K562 (cell line): ENCODE measurements at places on chromosomes 4 and X. TPM values are rescaled to one million over a fixed set of nuclear protein-coding genes. Genes with fewer than 3 reads are reported as not detected.

CCSER1 gene
- total RNA-seq = not detected in 2 replicates

PORCN gene
- total RNA-seq = 4.4 and 4.7 TPM in 2 replicates

PASD1 gene
- total RNA-seq = 9.6 and 10.5 TPM in 2 replicates

CT47B1 gene
- total RNA-seq = 0.16 TPM in 1 of 2 replicates, not detected in the other

CA5B gene
- 3.1 and 3.5 TPM in 2 replicates for total RNA-seq

UBA1 gene
- 174 TPM in 2 replicates for total RNA-seq

NEIL3 gene
- total RNA-seq = 12.9 and 14.4 TPM in 2 replicates

USP27X gene
- 1.9 and 2.7 TPM in 2 replicates for total RNA-seq

CENPU gene
- total RNA-seq = 61.5 and 65.3 TPM in 2 replicates

DNA sequence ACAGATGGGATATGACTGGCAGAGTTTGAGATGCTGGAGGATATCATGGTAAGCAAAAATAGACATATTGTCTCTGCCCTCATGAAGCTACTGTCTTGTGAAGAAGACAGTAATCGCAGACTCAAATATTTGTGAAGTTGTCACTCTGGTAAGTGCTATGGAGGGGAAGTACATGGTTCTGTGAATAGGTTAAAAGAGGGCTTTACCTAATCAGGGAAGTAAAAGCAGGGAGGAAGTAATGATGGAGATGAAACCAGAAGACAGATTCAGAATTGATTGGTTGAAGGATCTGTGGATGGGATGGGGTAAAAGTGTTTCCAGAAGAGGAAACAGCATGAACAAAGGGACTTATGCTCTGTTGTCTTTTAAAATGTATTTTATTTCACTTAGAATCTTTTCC is 19.3 kb upstream of the MAGED1 start:
- no peak for DNase-seq

DNA sequence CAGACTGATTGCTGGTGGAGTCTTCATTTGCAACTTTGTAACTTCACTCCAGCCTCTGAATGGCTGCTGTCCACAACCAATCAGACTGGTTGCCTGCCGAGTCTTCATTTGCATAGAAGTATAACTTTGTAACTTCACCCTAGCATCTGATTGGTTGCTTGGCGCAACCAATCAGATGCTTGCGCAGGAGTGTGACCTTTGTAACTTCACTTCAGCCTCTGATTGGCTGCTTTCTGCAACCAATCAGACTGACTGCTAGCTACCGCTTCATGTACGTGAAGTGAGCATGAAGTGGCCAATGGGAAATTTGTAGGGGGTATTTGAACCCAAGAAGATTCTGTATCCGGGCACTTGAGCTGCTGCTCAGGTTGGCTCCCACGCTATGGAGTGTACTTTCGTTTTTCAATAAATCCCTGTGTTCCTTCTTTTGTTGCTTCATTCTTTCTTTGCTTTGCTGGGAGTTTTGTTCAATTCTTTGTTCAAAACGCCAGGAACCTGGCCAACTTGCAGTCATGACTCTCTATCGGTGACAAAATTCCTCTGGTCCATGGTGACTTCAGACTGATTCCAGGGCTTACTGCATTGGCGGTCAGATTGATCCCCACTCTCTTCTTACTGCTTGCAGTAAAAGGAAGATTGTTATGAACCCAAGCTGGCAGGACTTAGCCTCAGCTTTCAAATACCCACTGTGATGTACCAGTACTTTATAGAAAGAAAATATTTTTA is 46.4 kb upstream of the FGG start:
- DNase-seq = no peak

- no peak for DNase-seq
These were observed 131.7 kb upstream of the INTU start for GRCh38 chr4:127501103-127501502.

DNA sequence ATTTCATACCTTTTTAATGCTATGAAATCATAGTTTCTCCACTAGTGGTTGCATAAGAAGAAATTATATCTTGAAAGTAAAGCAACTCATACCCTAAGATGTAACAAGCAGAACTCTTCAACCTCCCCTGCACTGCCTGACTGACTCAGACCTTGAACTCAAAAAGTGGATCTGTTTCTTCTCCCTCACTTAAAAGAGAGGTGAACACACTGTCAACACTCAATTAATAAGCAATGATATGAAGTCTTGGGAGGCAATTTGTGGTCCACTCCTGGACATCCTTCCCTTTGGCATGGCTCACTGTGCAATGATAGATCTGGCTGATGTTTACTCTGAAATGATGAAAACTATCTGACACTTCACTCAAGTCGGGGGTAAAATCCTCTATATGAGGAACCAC is 282.0 kb upstream of the DKK2 start:
- no peak for DNase-seq

- DNase-seq = no peak
These were observed 15.6 kb downstream of the ENOX2 start for GRCh38 chrX:130887376-130887775.

GRCh38 chr4:139239127-139239772 is 40.8 kb downstream of the MGARP start:
- no peak for DNase-seq

GRCh38 chr4:88533088-88533790 is 9.7 kb upstream of the PYURF start:
- DNase-seq = no peak

GRCh38 chrX:122868631-122869030 is 315.4 kb upstream of the GRIA3 start:
- no peak for DNase-seq

DNA sequence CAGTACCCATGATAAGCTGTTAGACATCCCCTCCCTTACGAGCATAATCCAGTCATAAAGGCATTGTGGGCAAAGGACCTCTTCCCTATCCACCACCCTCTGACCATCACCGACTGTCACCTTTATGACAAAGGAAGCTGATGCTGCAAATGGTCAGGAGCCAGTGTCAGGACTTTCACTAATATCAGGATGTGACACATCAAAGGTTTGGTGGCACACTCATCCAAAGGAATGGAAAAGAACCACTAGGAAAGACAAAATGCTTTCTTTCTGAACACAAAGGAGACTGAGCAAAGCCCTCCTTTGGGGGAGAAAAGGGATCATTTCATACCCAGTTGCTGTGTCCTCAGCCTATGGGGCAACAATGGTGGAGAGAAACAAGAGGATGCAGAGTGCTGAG is 66.9 kb upstream of the PROM1 start:
- no peak for DNase-seq

GRCh38 chrX:46918434-46918833 is 6.2 kb downstream of the JADE3 start:
- DNase-seq = no peak

GRCh38 chr4:152810715-152811287 is 31.0 kb downstream of the ARFIP1 start:
- DNase-seq = no peak

- DNase-seq = no peak
These were observed 316.2 kb downstream of the CENPC start for GRCh38 chr4:67229148-67229547.

GRCh38 chrX:32644476-32645245 is 566.7 kb downstream of the DMD start:
- DNase-seq = no peak

DNA sequence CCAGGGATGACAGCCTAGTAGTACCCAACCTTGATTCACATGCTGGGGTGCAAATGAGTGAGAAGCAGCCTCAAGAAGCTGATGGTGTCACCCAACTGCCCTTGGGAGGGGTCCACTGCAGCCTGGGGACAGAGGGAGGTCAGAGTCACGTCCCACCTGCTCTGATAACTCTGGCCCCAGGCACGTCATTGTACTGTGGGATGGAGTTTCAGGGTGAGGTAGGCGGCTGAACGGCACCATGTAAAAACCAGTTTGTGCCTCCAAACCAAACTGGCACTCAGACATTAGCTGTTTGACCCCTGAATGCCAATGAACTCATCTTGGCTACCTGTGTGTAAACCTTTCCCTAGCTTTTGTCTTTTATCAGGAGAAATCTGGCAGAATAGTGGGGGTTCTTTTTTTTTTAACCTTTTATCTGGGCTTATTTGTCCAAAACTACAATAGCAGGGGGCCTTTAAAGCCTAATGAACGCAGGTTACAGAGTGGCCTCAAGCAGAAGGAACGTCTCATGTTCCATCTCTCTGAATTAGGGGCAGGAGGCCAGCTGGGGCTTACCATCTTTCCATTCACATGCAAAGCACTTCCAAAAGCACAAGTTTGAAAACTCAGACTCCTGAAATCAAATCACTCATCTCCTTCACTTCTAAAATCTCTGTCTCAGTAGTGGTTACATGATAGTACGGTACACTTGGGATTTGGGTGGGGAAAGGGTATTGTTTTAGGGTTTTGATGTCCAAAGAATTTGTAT is 89.4 kb downstream of the IRF2 start:
- no peak for DNase-seq

DNA sequence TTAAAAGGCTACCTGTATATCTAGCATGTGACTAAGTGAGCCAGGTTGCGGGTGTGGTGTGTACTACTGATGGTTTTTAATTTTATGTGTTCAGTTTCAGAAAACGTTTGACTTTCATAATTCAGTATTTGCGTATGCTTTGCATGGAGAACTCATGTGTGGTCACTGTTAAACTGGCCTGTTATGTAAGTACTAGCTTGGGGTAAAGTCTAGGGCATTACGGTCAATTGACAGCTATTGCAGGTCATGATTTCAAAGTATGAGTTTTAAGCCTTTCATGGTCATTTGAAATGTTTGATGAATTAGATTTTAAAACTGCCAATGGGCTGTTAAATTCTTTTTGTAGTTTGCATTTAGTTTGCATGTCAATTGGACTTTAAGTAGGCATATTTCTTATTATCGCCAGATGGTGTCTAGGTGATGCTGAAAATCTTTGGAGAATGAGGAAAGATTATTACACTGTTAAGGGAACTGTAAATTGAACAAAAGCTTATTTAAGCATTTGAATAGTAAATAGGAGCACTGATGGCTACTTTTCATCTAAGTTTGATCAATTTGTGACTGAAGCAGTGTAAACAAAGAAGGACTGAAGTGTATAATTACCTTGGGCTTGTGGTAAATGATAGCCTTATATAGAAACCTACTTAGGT is 563.4 kb downstream of the DACH2 start:
- DNase-seq = no peak

- no peak for DNase-seq
These were observed at the start of gene AMER1 for GRCh38 chrX:64205441-64205734. Gene AMER1, minus strand, starts transcription at chrX:64205708. Its CDS starts 12,422 bp downstream, at chrX:64193286.

DNA sequence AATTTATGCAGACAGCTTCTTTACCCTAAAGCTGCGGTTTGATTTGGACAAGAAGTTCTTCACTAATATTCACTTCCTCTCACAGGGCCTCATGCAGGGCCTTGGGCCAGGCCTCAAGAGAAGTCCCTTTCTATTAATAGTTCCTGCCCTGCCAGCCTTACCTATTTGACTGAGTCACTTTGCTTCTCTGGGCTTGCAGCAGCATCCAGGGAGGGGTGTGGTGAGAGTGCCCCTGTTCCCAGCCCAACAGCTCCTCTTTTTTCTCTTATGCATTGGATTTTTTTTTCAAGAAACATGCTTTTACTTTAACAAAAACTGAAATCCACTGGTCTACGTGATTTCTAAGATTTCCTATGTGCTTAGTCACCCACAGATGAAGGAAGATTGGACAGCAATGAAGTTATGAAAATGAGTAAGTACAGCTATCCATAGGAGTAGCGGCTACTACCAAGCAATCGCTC is 26.7 kb downstream of the FAM156B start:
- no peak for DNase-seq

- DNase-seq = no peak
These were observed 7.4 kb downstream of the GAB1 start for GRCh38 chr4:143344041-143344440.

DNA sequence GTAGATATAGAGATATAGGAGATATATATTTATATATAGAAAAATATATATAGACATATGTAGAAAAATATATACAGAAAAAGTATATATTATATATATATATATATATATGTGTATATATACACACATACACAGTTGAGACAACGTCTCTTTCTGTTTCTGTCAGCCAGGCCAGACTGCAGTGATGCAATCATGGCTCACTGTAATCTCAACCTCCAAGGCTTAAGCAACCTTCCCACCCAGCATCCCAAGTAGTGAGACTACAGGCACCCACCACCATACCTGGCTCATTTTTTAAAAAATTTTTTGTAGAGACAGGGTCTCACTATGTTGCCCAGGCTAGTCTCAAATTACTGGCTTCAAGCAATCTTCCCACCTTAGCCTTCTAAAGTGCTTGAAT is 426.3 kb downstream of the GPM6A start:
- DNase-seq = no peak

- no peak for DNase-seq
These were observed 20.3 kb downstream of the KLF3 start for GRCh38 chr4:38684271-38684670.

DNA sequence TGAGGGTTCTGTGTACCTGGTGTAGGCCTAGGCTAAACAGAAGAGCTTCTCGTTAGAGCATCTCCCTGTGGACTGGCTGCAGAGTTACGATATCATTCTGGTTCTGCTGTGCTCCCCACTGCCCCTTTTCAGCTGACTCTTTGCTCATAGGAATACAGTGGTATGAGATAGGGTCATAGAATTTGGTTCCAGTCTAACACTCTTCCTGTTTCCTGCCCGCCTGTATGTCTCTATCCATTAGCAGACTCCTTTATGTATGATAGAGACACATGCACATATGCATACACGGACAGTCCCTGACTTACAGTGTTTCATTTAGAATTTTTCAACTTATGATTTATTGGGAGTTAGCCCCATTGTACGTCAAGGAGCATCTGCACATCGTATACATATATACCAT is 15.3 kb downstream of the RNF4 start:
- DNase-seq = no peak

DNA sequence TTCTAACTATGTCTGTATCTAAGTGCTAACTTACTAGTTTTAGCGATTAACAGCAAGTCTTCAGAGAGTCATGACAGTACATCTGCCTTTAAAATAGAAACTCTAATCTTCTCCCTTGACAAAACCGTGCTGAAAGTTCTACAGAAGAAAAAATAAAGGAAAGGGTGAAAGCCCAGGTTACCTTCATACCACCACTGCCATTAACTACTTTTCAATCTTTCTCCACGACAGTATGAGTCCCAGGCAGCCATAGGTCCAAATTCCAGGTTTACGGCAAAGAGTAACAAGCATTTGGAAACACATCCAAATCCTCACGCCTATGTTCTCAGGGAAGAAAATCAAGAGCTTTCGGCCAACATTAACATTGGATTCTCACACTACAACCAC is 12.4 kb upstream of the ZCCHC13 start:
- no peak for DNase-seq

GRCh38 chr4:8039853-8040252 is 100.2 kb upstream of the AFAP1 start:
- DNase-seq = no peak

DNA sequence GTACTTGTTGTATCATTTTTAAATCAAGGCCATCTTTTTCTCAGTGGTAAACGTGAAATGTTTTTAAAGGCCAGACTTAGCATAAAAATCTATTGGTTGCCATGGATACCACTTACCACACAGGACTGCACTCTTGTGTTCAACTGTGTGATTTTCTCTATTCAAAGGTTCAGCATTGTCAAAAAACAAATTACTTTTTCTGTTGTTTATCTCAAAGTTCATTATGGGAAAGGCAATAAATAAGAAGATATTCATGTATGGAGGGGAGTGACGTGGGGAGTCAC is 231.0 kb upstream of the GATB start:
- no peak for DNase-seq

DNA sequence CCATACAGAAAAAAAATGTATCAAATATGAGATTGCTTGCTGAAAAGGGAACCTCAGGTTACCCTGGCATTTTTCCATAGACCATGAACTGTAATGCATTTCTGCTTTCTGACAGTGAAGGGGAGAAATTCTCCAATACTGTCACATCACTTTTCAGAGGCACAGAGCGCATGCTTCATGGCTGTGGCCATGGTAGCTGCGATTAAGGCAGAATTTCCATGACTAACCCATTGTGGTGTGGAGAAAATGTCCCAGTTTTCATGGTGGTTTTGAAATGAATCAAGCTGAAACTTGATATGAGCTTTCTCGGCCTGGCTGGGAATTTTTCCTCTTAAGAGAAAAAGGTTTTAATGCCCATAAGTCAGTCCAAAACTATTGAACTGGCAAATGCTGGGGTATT is 39.5 kb upstream of the MAP3K15 start:
- DNase-seq = no peak
